ENCODE measurements at places on chromosomes 1 and 21. TPM values are rescaled to one million over a fixed set of nuclear protein-coding genes. Genes with fewer than 3 reads are reported as not detected.

The CFHR5 gene
- total RNA-seq: not detected

The S100A3 gene
- 1.3 TPM for total RNA-seq

The PLA2G4A gene
- total RNA-seq: 4.1 TPM

The ASCL5 gene
- total RNA-seq: not detected

The PADI3 gene
- total RNA-seq: not detected

The DVL1 gene
- 41.9 TPM for total RNA-seq

The TAS1R3 gene
- total RNA-seq: 0.19 TPM

The ACP6 gene
- total RNA-seq: 5.2 TPM

The GNAT2 gene
- not detected for total RNA-seq

The C1orf226 gene
- 0.85 TPM for total RNA-seq

The NBPF6 gene
- total RNA-seq: not detected
